Daoy (cell line): ENCODE measurements at places on chromosomes 1 and 21. TPM values are rescaled to one million over a fixed set of nuclear protein-coding genes. Genes with fewer than 3 reads are reported as not detected.
A peak's percentile ranks its signal among the peaks of the same experiment; 100 is the strongest.

- DNase-seq: no peak
These were observed 40.0 kb downstream of the PDC start for GRCh38 chr1:186420923-186421322.

- DNase-seq: peak; percentile 43
These were observed 46.9 kb upstream of the DISP3 start for GRCh38 chr1:11431941-11432507.

DNA sequence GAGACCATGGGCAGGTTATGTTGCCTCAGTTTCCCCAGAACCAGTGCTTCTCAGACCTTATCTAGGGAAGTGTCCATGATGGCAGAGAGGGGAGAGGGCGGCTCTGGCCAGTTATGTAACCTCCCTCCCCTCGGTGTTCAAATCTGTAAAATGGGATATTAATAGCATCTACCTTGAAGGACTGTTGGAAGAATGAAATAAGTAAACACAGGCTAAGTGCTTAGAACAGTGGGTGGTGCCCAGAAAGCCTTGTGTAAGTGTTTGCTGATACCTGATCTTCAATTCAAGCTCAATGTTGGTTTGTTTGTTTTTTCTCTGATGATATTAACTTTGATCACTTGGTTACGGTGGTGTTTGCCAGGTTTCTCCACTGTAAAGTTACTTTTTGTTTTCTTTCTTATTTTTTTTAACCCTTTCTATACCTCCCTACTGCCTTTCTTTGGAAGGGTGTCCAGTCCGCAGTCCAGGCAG, 34.9 kb downstream of the EPHA2 start:
- no peak for DNase-seq

CACNA1S gene
- not detected in 2 replicates for total RNA-seq

- DNase-seq: no peak
These were observed 56.2 kb downstream of the SLC37A1 start for GRCh38 chr21:42569732-42570301.

DNA sequence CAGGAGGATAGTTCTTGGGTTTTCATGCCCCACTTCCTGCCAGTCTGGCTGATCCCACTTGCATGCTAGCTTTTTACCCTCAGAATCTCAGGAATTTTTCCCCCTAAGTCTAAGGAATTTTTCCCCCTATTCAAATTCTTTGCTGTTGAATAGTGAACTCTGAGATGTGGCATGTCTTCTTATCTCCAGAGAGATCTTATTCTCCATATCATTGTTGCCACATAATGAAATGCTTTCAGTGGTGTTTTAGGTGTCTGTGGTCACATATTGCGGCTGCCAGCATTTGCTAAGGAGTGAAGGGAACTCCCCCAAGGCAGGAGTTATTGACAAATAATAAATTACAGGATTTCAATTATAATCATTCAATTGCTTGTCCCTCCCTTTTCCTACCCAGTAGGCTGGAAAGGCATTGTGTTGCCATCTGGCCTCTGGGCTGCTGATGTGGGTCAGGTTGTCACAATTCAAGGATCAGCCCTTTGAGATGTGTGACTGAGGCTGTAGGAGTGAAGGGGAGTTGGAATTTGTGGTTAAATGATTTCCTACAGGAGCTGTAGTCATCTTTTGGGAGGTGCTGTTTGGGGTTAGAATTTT, 3.9 kb upstream of the FLG start:
- DNase-seq: peak; percentile 59

DNA sequence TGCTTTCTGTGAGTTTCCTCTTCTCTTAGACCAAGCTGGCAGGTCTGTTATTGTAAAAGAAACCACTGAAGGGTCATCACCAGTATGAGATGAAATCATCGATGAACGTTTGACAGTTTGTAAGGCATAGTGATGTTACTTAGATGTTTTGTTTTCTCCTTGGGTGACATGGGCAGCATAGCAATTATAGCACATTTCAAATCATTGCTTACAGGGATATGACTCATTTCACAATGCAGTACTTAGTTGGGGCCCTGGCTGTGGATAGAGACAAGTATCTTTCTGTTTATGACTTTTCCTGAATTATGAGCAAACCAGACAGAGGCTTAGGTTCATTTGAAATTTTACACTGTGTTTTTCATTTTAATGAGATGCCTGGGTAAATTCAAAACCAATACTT, 313.0 kb downstream of the RWDD3 start:
- DNase-seq: no peak

GRCh38 chr1:113871597-113872113, at the start of gene PTPN22:
Gene PTPN22, minus strand, starts transcription at chr1:113871712.
- peak; percentile 88 for DNase-seq

TXLNA gene
- total RNA-seq: 63.1 and 66.6 TPM in 2 replicates

LAMB3 gene
- total RNA-seq: 5.7 and 7.8 TPM in 2 replicates

DNA sequence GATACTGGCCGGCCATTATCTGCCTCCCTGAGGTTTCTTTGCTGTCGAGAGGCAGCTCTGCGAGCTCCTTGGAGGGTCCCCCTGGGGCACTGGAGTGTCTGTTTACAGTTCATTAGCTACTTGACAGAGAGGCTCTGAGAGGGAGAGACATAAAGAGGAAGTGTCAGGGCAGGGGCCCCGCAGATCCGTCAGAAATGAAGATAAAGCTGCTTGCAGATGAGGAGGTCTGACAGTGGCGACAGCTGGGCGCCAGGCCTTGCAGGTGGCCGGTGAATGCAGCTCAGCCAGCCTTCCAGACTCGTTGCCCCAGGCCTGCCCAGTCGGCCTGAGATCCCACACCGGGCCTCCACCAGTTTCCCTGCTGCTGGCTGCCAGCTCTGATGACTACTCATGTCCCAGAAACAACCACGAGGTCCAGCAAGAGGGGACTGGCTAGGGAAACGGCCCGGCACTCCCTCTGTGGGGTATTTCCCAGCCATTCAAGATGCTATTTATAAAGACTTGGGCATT, 84.7 kb downstream of the DISP3 start:
- DNase-seq: peak; percentile 69

DEPDC1 gene
- total RNA-seq: 68.4 and 117 TPM in 2 replicates

GCLM gene
- total RNA-seq: 53.4 and 59.0 TPM in 2 replicates

DNA sequence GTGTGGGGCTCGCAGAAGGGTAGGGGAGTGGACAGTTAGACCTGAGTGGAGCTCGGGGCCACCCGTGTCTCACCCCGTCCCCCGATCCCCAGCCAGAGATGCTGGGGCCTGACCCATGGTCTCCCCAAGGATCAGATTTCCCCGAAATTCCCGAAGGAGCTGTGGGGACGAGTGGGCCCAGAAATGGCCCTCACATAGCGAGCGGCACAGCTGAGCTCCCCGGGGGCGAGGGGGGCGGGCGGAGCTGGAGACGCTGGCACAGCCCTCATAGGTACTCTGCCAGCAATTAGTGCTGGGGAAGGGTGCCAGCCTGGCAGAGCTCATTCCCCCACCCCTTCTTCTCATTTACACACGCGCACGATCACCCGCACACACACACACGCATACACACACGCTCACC, 9.2 kb downstream of the CASZ1 start:
- no peak for DNase-seq

GRCh38 chr1:6262555-6263420, 1.9 kb upstream of the GPR153 start:
- DNase-seq: no peak

DNA sequence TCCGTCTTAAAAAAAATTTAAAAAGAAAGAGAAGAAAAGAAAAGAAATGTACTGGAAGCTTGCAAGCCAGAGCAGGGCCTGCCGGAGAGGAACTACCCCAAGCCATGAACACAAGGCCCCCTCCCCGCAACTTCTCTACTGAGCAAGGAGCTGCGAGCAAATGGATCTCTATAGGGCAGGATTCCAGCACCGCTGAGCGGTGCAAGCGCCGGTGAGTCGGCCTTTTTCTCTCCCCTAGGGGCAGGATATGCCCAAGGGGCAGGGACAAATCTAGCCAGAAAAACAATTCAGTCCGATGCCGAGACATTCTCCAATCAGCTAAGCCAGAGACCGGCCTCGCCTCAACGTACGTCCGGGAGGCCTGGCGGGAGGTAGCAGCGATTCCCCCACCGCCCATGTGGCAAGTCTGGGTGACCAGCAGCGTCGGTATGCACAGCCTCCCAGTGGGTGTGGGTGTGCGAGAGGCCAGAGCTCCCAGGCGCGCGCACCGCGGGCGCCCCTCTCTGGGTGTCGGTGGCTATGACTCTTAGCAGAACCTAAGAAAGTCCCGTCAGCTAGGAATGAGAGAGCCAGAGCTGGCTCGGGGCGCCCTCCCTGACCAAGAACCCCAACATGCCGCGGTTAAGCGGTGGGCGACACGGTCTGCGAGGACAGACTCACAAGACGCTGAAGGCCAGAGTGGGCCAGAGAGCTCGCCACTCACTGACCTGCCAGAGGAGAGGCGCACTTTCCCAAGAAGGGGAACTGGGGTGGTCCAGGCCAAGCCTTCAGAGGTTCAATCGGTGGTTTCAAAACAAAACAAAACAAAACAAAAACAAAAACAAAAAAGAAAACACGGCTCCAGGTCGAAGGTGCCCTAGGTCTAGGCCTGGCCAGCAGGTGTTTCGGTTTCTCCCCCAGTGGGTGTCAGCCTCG, 1.9 kb downstream of the CSMD2 start:
- peak; percentile 97 for DNase-seq

RGS4 gene
- 68.6 and 81.8 TPM in 2 replicates for total RNA-seq

DNA sequence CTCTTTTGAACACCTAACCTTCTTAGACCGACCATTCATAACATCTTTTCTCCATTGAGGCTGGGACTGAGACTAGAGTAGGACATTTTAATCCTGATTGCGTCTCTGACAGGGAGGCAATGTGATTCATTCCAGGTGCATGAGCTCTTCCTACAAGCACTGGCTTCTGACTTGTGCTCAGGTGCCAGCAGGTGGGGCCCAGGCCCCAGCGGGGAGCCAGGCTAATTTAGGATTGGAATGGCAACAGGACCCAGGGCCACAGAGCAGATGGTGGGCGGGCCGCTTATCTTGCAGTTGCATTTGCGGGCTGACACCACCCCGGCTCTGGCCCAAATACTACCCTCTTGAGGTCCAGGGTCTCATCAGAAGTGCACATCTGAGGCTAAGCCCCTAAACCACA, 4.1 kb downstream of the GPA33 start:
- DNase-seq: no peak

DNA sequence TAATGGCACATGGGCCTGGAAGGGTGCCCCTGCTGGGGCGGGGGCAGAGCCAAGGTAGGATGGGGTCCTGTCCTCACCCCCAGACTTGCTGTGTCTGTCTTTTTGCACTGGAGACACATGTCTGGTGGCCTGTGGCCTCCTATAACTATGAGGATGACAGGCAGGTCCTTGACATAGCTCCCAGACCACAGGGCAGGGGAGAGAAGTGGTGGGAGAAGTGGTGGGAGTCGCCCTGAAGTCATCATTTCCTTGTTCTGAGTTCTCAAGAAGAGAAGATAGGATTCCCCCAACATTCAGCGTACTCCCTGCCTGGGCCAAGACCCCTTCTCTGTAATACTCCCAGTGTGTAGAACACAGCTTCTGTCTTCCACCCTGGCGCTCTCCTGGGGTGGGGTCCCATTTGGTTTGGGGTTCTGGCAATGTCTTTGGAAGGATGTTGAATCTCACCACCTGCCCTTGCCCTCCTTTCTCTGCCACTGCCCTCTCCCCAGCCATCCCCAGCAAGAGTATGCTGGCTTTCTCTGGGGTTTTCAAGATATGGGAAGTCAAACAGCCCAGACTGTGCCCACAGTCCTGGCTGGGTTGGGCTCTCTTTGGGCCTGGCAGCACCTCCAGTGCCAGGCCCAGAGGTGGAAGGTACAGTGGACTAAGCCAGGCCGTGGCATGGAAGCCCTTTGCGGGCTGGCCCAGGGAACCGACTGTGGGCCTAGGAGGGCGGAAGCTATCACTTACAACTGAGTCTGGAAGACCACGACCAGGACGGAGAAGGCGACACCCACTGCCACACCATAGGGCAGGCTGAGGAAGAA, 19.4 kb downstream of the SLC26A9 start:
- no peak for DNase-seq

GRCh38 chr1:205396967-205397616, 24.8 kb downstream of the LEMD1 start:
- peak; percentile 67 for DNase-seq

DNA sequence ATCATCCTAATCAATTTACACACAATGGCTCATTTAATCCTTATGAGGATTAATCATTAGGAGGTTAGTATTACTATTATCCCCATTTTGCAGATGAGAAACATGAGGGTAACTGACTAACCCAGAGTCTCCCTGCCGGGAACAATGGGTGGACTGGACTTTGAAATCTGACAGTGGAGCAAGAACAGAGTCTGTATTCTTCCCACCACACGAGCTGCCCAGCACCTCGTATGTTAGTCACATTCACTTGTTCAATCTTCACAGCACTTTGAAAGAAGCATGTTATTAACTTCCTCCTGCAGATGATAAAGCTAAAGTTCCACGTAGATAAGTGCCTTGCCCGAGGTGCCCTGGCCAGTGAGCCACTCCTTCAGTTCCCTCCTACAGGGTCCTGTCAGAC, 12.4 kb downstream of the C8B start:
- DNase-seq: no peak

- DNase-seq: peak; percentile 47
These were observed 115.9 kb downstream of the HUNK start for GRCh38 chr21:31988492-31989290.
